ENCODE measurements at places on chromosomes 13 and 19.

GRCh38 chr13:20272588-20273171 lies 40.6 kb upstream of the GJB6 start:
- DNase-seq: no peak

GRCh38 chr19:38209671-38210457 lies 14.2 kb downstream of the DPF1 start:
- peak; percentile 66 for DNase-seq

GRCh38 chr19:18793144-18794028 lies 2.3 kb upstream of the COMP start:
- no peak for DNase-seq

DNA sequence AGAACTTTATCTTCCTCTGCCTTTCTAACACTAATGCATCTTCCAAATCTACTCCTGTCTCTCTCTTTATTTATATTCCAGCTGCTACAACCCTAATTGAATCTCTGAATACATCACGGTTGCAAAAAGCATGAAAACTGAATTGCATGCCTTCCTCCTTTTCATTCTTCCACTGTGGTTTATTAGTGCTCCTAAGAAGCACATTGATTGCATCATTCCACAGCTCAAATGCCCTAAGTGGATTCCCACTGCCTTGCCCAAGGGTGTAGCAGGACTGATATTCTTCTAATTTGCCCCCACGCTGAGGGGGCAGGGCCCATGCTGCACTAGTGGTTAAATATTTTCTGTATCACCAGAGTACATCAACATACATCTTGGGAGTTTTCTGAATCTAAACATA lies 640.8 kb downstream of the EFNB2 start:
- DNase-seq: no peak

GRCh38 chr19:16620018-16620417 lies 8.0 kb downstream of the MED26 start:
- no peak for DNase-seq
